Activated CD4-positive, alpha-beta memory T cell treated with anti-CD3 and anti-CD28 coated beads for 36 hours (primary cell): ENCODE measurements at places on chromosomes 1 and 21.
A peak's percentile ranks its signal among the peaks of the same experiment; 100 is the strongest.

- DNase-seq, result no peak
Measured at GRCh38 chr1:194705123-194705854, 1518.9 kb upstream of the B3GALT2 start.

GRCh38 chr1:940107-941014, 16.6 kb downstream of the SAMD11 start:
- no peak for DNase-seq

DNA sequence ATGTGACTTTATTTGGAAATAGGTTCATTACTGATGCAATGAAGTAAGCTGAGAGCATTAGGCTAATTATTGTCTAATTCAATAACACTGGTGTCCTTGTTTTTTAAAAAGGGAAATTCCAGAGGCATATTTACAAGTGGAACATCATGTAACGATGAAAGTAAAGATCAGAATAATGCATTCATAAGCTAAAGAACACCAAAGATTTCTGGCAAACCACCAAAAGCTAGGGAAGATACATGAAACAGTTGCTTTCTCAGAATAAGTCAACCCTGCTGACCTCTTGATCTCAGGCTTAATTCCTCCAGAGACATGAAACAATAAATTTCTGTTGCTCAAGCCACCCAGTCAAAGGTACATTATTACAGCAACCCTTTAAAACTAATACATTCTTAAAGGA, 20.3 kb upstream of the IFI16 start:
- DNase-seq, result no peak

DNA sequence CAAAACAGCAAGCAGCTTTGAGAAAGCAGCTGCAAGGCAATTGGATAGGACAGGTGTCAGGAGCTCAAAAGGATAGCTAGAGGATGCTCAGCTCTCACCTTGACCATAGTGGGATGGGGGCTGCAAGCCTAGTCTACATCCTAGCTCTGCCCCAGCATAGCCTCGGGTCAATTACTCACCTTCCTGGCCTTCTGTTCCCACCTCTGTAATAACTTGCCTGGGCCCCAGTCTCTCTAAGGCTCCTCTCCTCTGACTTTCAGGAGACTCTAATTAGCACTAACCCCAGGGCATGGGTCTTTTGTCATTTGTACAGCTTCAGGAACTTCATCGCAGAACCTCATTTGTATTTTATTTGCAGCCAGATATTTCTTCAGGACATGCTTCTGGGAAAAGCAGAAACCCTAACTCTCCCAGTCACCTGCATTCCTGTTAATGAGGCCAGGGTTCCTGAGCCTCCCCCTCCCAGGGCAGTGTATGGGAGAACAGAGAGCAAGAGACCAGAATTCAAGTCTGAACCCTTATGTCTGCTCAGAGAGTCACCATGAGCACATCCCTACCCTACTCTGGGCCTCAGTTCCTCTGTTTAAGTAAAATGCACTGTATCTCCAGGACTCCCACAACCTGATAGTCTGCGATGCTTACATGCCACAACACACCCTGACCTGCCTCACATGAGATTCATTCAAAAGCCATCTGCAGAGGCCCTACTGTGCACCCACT, 108.1 kb downstream of the MATN1 start:
- DNase-seq, result no peak

DNA sequence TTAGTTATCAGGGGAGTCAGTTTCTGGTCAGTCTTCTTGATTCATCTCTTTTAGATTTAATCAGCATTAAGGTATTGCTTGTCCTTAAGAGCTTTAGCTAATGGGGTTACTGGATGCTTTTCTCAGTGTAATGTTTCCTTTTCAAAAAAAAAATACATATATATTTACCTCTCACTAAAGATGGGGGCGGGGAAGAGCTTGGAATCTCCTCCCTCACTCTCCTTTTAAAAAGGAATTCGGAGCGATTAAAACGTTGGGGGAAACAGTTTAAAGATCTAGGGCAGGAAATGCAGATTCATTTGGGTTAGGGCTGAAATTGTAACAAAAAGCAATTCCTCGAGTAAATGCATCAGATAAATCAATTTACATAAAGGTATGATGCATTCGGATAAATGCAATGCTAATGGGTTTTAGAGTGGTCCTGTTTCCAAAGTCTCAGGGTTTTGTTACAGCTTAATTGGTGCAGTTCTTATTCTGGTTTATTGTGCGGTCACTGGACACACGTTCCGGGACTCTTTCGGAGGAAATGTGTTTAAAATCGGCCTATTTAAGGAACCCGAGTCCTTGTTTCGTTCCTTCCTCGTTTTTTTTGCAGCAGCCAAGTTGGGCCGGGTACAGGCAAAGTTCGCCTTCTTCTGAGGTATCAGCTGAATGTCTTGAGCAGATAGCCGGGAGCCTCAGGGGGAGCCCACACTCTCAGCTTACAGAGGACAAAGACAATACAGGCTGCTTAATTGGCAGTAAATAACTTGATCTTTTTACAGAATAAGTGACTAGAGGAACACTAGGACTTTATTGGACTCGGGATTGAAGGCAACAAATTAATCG, 1.6 kb downstream of the LMO4 start:
- DNase-seq, result peak; percentile 22

DNA sequence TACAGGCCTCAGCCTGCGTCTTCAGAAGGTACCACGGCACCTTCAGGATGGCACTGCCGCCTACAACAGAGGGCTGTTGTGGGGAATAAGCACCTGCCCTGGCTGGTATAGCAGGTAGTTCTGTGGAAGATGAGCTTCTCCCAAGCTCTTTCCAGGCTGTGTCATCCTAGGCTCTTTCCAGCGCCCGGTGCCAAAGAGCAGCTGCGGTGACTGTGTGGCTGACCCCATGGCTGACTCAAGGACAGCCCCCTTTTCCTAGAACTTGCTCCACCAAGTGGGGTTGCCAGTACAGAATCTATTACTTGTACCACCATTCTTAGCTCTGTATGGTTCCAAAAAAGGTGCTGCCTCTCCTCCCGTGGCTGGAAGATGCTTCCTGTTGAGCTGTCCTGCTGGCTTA, 21.9 kb upstream of the EVA1B start:
- no peak for DNase-seq

GRCh38 chr21:45067462-45068285, 6.7 kb upstream of the ADARB1 start:
- DNase-seq, result no peak

DNA sequence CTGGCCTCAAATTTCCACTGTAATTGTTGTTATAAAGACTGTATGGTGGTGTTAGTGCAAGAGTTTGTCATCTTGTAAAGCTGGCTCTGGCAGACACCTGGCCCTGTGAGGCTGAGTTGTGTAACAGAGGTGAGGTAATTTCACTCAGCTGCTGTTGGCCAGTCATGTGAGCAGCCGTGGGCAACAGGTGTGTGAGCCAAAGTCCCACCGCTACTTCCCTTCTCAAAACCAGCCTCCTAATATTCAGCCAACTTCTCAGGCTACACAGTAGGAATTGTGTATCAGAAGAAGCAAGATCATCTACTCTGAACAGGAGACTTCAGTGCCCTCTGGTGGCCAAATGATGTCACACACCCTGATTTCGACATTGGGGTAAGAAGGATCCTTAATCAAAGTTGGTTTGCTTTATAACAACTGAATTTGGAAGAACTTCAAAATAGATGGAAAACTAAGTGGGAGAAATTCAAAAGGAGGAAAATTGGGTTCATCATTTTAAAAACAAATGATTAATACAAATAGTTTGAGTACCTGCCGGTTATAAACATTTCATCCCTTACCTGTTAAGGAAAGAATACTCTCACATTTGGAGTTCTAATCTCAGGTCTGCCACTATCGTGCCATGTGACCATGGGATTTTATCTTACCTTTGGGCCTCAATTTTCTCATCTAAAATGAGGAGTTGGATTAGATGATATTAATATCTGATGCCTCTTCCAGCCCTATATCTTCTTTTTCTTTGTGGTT, 2.6 kb upstream of the CREG1 start:
- DNase-seq, result peak; percentile 84

GRCh38 chr1:183024317-183025009, 1.2 kb downstream of the LAMC1 start:
- no peak for DNase-seq
